Spleen (tissue), 13 donors: ENCODE measurements at places on chromosomes 5 and 9. TPM values are rescaled to one million over a fixed set of nuclear protein-coding genes. Genes with fewer than 3 reads are reported as not detected.

The NUDT12 gene
- 3.1 TPM for polyA plus RNA-seq

- no peak overlapping the region for H3K4me3 ChIP-seq
- no peak overlapping the region for H3K27ac ChIP-seq
- H3K27me3 ChIP-seq, result no peaks in the 10 kb centered on the region
- H3K36me3 ChIP-seq, result no peaks in the 10 kb centered on the region
These were observed 28.2 kb upstream of the PPP2R2B start for GRCh38 chr5:146906803-146907202.

GRCh38 chr9:18487611-18488010, 13.7 kb downstream of the ADAMTSL1 start:
- no peak overlapping the region for H3K27ac ChIP-seq
- H3K4me3 ChIP-seq, result no peak overlapping the region
- no peaks in the 10 kb centered on the region for H3K4me1 ChIP-seq
- DNase-seq, result no peak
- no peaks in the 10 kb centered on the region for H3K36me3 ChIP-seq

GRCh38 chr5:142881076-142881783, 111.1 kb downstream of the ARHGAP26 start:
- H3K27ac ChIP-seq, result peak overlapping the region; percentile 56
- H3K4me3 ChIP-seq, result no peak overlapping the region
- H3K4me1 ChIP-seq, result peaks cover 87% of the 10 kb centered on the region
- peak; percentile 78 for DNase-seq

DNA sequence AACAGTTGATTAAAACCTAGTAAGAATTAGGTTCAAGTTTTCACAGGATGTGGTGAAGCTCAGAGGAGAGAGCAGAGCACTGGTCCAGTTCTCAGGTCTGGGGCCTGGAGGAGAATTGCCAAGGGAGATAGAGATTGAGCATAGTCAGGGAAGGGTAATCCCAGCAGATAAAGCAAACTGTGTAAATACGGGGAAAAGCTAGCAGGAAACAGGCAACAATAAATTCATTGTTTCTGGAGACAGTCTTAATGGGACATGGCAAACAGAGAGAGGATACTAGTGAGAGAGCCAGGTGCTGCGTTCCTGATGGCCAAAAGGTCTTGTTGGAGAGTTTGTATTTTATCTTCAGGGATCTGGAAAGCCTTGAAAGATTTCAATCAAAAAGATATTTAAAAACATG, 333.0 kb downstream of the PDE4D start:
- DNase-seq, result no peak
- H3K4me3 ChIP-seq, result no peak overlapping the region
- no peaks in the 10 kb centered on the region for H3K27me3 ChIP-seq
- peaks cover 8% of the 10 kb centered on the region for H3K4me1 ChIP-seq

GRCh38 chr5:168106008-168106761, 185.3 kb upstream of the WWC1 start:
- no peaks in the 10 kb centered on the region for H3K4me1 ChIP-seq
- H3K4me3 ChIP-seq, result no peak overlapping the region
- no peaks in the 10 kb centered on the region for H3K27me3 ChIP-seq
- no peaks in the 10 kb centered on the region for H3K36me3 ChIP-seq
- no peak for DNase-seq

DNA sequence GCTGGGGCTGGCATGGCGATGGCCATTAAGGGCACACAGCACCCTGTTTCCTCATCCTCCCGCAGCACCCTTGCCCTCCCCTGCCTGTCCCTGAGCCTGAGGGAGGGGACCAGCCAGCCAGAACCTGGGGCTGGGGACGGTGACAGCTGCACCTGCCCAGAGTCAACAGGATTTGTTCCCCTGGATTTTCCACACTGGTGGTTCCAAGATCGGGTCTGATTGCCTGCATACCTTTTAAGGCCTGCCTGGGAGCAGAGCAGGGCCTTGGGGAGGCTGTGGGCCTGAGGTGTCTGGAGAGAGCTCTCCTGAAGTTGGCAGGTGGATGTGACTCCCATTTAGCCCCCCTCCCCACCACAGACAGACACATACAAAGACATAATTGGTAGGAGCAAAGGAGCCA, 61.0 kb upstream of the C5orf58 start:
- H3K4me3 ChIP-seq, result no peak overlapping the region
- H3K4me1 ChIP-seq, result no peaks in the 10 kb centered on the region
- no peak overlapping the region for H3K27ac ChIP-seq
- no peaks in the 10 kb centered on the region for H3K27me3 ChIP-seq
- no peaks in the 10 kb centered on the region for H3K36me3 ChIP-seq

GRCh38 chr5:79745255-79745654, 55.6 kb downstream of the CMYA5 start:
- no peak for DNase-seq
- H3K4me1 ChIP-seq, result no peaks in the 10 kb centered on the region
- no peak overlapping the region for H3K4me3 ChIP-seq
- no peaks in the 10 kb centered on the region for H3K27me3 ChIP-seq
- no peak overlapping the region for H3K27ac ChIP-seq
